ENCODE measurements at places on chromosomes 5 and 9. TPM values are rescaled to one million over a fixed set of nuclear protein-coding genes. Genes with fewer than 3 reads are reported as not detected.

Gene PITX1
- total RNA-seq: 0.11 TPM

Gene FOXD4L5
- total RNA-seq: not detected

Gene CDC25C
- 9.0 TPM for total RNA-seq

Gene SLCO6A1
- total RNA-seq: not detected

Gene DBH
- not detected for total RNA-seq

Gene GRXCR2
- total RNA-seq: not detected

Measured in SK-MEL-5 (cell line).